ENCODE measurements at places on chromosomes 12 and 14.

DNA sequence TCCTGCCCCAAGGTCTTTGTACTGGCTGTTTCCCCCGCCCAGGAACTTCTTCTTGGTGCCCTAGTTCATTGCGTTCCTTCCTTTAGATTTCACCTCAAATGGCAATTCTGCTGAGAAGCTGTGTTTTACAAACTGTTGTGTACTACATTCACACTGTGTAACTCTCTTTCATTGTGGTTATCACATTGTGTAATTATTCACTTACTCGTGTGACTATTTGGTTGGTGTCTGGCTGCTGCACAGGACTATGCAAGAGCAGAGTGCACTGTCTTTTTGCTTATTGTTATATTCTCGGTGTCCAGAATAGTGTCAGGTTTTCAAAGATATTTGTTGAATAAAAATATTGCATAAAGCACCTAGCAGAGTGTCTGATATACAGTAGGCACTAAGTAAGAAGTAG, 177.2 kb upstream of the PRICKLE1 start:
- no peak for DNase-seq

DNA sequence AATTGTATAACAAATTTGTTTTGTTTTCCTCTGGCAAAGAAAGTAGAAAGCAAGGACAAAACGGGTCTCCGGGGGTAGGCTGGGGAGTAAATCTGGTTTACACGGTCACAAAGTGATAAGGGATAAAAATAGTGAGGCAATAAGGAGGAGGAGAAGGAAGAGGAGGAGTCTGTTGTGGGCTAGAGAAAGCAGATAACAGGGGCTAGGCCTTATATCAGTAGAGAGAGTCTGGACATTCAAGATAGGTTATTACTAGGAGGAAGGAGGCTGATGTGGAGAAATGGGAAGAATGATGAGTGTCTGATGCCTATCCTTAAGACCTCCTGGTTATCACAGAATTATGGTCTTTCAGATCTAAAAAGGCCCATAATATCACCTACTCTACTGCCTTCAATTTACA, 83.2 kb upstream of the SSTR1 start:
- DNase-seq: no peak

DNA sequence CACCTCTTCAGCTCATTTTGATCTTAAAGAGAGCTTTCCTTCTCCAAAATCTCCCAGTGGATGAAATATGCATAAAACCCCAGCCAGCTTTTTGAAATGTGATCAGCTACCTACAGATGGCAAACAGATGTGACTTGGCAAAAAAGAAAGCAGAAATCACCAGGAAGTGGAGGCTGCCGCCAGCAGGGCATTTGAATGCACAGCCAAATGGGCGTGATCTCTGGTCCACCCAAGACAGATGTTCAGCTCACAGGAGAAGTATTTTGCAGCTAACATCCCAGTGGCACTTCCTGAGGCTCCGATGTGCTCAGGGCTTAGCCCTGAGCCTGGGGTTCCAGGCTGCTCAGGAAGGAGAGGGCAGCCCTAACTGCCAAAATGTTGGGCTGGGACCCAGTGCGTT, 78.3 kb downstream of the LGMN start:
- DNase-seq: no peak

DNA sequence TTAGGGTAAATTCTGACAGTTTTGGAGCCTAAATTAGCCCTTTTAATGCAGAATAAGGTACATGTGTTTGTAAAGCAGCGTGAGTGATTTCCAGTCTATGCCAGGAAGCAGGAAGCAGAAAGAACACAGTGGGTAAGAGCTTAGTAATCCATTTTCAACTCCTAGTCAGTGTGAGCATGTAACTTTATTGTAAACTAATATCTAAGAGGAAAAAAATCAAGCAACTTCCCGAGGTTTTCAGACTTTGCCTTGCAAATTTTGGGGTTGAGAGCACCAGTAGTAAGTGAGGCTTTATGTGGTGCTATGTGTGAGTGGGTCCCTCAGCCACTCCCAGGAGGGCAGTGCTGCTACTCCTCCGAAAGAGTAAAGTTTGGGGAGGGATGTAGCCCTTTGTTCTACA, 2.9 kb downstream of the CIPC start:
- DNase-seq: no peak

DNA sequence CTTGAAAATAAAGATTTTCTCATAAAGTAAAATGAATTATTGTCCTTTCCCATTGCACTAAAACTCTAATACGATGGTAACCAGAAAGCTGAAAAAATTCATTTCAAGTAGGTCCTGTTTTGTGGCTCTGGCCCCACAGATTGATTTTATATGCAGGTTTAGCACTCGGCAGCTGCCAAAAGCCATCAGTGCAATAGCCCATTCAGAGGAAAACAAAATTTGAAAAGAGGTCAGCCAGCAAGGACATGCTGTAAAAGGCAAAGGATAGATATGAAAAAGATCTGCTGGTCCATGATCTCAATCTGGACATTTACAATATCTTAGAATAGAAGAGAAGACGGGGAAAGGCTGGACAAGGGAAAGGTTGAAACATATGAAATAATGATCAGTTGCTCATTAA, 414.8 kb upstream of the NOVA1 start:
- no peak for DNase-seq

GRCh38 chr14:61578745-61579144, 116.6 kb upstream of the HIF1A start:
- DNase-seq: no peak

GRCh38 chr12:89468648-89469326, 55.8 kb downstream of the GALNT4 start:
- no peak for DNase-seq

GRCh38 chr14:79438696-79439342, 772.5 kb downstream of the DIO2 start:
- no peak for DNase-seq

GRCh38 chr12:104618691-104619090, 161.9 kb downstream of the CHST11 start:
- DNase-seq: no peak

Data from transverse colon (tissue), 4 donors.